ENCODE measurements at places on chromosomes 13 and 19. TPM values are rescaled to one million over a fixed set of nuclear protein-coding genes. Genes with fewer than 3 reads are reported as not detected.

- no peak for DNase-seq
Measured at GRCh38 chr13:52155177-52155576, 4.2 kb downstream of the NEK3 start.

DNA sequence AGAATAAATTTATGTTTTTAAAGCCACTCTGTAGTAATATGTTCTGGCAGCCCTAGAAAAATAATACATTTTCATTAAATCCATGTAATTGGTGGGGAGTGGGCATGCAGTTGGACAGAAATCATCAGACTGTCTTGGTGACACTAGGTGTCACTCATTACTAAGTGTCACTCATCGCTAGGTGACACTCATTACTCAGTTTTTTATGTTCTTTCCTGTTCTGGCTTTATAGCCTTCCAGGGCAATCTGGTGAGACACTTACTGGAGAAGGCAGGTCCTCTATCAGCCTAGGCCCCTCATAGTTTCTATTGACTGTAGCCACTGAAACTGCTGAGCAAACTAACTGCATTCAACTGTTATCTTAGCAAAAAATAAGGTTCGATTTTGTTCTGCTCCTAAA, 542.1 kb downstream of the SLITRK1 start:
- no peak for DNase-seq

- DNase-seq: no peak
Measured at GRCh38 chr19:18002347-18002850, 5.6 kb upstream of the ARRDC2 start.

GRCh38 chr13:73810647-73811046, 323.6 kb downstream of the KLF12 start:
- no peak for DNase-seq

- DNase-seq: no peak
Measured at GRCh38 chr19:13989487-13989886, 16.6 kb downstream of the RFX1 start.

DNA sequence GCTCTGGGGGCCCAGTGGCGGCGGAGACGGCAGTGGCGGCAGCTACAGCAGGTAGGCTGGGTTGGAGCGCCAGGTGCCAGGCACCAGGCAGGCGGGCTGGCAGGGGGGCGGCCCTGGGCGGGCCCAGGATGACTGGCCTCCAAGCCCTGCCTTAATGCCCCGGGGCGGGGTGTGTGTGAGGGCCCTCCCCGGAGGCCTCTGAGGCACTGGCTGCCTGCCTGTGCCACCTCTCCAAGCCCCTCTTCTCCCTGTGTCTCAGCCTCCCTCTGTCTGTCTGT, at the start of gene KLK11:
KLK11 (minus strand) TSS at position 63 of the 278 bp plus-strand sequence. CDS start 985 bp downstream, outside the sequence.
- DNase-seq: no peak

GRCh38 chr19:10102787-10103236, 334 bp upstream of the ANGPTL6 start:
- DNase-seq: no peak

DNA sequence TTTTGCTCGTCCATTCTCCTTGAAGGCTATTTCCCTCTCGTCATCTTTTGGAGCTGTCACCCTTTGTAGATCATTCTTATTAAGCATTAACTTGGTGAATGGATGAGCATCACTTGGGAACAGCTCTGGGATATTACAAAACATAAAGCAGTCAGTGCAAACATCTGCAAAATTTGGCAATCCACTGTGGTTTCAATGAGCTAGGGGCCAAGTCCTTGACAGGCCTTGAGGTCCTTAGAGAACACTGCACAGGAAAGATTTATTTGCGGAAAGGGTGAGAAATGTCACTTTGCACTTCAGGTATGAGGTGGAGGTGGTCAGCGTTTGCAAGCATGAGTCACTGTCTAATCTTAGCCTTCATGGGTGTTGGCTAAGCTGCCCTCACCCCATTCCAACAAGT, 239.7 kb upstream of the MAB21L1 start:
- no peak for DNase-seq

Gene KLF12
- 95.4 TPM for total RNA-seq

Gene MCF2L
- 18.9 TPM for total RNA-seq

Measured in CD4-positive, alpha-beta memory T cell (primary cell).